ENCODE measurements at places on chromosomes 3 and 15.
A peak's percentile ranks its signal among the peaks of the same experiment; 100 is the strongest.

DNA sequence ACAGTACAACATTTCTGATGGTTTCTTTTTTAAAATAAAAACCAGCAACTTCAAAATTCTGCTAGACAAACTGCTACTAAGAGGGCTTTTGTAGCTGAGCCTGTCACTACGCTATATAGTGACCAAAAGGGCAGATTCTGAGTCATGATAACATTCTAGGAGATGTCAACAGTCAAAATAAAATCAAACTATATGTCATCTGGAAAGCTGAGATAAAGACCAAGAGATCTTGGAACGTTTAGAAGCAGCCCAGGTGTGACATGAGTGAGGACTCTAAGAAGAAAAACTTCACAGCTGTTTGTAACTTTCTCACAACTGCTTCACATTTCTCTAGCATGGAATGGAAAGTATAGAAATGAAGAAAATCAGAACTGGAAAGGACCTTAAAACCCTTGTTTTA is 84.6 kb downstream of the FILIP1L start:
- peak; percentile 14 for DNase-seq

GRCh38 chr15:85624291-85624801 is 170.4 kb downstream of the KLHL25 start:
- no peak for DNase-seq

DNA sequence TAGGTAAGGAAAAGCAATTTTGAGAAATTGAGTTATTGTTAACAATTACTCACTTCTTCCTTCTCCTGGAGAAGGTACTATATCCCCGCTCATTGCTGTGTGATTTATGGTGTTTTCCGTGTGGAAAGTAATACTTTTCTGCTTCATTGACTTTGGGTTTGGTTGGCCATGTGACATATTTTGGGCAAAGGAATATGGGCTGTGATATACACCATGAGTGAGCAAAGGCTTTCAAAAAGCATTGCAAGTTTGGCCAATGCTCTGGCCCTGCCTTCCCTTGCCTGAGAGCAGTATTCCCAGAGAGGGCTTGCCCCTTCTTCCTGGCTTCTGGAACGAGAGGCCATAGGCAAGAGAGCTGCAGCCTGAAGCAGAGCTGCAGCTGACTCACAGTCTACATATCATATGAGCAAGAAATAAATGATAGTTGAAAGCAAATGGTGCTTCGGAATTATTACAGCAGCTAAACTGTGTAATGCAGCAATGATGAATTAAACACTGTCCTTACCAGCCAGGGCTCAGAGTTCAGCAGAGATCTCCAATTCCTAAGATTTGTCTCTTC is 216.8 kb upstream of the CD96 start:
- no peak for DNase-seq

- no peak for DNase-seq
Measured at GRCh38 chr15:35671197-35671596, 125.2 kb upstream of the DPH6 start.

DNA sequence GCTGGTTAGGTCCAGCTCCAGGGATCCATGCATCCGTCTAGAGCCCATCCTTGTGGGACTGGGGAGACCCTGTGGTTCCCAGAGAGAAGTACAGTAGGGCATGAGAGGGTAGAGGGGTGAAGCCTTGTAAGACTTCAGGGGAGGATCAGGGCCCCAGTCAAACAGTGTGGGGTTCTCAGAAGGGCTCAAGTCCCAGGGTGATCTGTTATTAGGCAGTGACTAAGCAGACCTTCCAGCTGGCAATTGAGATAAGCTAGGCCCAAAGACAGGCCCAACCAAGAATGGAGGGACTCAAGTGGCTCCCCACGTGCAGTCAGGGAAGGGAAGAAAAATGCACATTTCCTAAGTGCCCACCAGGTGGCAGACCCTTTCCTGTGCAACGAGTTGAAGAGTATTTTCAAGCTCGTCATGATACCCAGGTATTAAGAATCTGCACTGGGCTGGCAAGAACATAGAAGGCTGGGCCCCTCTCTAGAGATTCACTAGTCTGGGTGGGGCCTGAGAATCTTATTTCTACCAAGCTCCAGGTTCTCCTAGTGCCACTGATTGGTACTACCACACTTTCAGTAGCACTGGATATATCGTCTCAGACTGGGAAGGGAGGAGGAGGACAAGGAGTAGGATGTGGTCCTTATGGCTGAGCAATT is 240.8 kb downstream of the NR1D2 start:
- DNase-seq: peak; percentile 32

GRCh38 chr3:61718565-61718964 is 157.2 kb downstream of the PTPRG start:
- no peak for DNase-seq

DNA sequence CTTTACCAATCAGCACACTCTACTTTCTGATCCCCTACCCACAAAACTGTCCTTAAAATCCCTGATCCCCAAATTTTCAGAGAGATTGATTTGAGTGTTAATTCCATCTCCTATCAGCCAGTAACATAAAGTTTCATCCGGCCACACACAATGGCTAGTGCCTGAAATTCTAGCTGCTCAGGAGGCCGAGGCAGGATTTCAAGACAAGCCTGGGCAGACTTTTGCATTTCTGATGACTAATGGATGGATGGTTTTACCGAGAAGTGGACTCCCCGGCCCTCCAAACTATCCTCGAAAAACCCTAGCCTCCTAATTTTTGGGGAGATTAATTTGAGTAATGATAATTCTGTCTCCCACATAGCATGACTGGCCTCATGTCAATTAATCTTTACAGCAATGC is 269.8 kb upstream of the POU1F1 start:
- DNase-seq: no peak

- DNase-seq: no peak
Measured at GRCh38 chr15:89433686-89434085, 62.7 kb downstream of the RHCG start.

GRCh38 chr15:61309031-61309511 is 80.0 kb upstream of the RORA start:
- no peak for DNase-seq

DNA sequence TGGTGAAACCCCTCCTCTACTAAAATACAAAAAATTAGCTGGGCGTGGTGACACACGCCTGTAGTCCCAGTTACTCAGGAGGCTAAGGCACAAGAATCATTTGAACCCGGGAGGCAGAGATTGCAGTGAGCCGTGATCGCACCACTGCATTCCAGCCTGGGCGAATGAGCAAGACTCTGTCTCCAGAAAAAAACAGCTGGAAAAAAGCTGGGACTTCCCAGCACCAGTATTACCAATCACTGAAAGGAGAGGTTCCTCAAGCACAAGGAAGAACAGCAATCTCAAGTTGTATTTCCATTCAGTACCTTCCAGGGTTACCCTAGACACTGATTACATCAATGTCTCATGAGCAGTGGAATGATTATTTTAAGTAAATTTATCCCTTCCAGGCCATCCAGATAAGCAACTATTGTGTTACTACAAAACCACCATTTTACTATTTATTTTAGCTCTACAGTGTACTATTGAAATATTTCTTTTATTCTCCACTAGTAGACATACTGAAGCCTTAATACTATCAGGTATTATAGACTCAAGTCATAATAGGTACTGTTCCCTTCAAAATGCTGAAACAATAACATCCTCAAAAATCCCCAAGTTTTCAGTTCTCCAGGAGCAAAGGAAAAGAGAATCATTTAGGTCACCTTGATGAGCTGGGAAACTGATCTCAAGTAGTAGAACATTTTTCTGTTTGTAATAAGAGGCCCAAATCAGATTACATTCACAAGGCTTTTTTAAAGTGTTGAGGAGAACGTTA is 54.8 kb upstream of the VGLL4 start:
- no peak for DNase-seq

DNA sequence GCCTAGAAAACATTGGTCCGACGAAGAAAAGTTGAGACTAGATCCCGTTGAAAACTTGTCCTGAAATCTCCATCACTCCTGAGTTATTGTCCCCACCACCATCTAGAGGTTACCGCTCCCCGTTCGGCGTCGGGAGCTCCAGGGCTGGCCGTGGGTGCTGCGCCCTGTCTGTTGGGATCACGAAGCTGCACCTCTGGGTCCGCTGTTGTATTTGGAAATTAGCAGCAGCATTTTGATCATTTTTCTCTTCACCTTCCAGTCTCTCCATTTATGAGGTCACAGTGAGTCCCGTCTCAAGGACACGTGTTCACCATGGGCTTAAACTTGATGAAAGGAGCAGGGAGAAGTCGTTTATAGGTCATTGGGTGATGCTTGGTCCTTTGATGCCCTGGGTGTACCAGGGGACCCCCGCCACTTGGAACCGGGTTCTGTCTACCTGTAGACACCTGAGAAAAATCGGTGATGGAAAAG is 565 bp downstream of the MANF start:
- no peak for DNase-seq

DNA sequence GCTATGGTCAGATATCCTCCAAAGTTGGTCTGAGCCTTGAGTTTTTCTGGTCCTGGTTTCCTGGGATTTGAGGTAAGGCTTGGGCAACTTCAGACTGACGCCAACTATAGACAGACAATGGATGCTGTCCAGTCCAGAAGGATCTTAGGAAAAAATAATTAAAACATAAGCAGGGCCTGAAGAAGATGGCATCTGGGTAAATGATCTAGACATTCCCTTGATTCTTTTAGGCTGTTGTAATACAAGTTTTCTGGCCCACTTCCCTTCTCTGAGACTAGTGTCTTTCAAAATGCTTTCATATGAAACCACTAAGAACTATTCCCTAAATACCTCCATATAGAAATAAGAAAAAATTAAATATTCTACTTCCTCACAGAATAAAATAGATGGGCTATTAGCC is 47.7 kb upstream of the PLXND1 start:
- no peak for DNase-seq

DNA sequence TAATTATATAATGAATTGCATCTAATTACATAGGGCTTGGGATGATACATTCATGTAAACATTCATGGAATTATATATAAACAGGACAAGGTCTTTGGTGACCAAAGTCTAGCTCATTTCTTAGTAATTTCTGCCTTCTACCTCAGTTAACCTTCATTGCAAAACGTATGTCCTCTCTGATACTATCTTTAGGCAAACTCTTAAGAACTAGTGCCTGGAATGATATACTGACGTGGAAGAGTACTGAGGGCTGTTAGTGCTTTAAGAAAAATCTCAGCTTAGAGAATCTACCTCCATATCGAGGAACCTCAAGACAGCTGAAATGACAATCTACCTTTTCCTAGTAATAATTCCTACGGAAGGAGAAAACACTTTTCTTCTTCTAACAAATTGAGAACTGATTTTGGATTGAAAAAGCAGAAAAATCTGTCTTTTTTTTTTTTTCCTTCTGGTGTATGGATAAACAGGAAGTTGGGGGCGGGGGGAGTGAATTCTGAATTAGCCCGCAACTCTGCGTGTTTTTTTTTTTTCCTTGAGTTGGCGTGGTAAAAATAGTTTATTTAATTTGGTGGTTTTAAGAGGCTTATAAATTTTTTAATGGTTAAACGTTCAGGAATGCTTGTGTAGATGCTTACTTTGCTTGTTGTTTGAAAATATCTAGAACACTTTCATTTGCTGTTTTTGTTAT is 43.2 kb downstream of the RARB start:
- DNase-seq: no peak

DNA sequence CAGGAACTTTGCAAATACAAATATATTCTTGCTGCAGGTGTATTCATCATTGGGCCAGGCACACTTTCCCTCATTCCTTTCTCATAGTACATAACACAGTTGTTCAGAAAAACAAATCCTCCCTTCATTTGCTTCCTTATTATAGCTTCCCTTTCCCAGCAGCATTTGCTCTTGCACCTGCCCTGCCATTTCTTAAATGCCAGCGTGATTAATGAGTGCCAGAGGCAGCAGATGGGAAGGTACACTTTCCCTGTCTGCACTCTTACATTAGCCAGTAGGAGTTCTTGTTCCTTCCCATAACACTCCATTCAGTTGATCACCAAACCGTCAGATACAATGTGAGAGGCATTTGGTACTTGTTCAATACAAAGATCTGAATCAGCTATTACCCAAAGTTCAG is 128.5 kb upstream of the GAP43 start:
- DNase-seq: no peak
